ENCODE measurements at places on chromosomes 13 and 19.
A peak's percentile ranks its signal among the peaks of the same experiment; 100 is the strongest.

DNA sequence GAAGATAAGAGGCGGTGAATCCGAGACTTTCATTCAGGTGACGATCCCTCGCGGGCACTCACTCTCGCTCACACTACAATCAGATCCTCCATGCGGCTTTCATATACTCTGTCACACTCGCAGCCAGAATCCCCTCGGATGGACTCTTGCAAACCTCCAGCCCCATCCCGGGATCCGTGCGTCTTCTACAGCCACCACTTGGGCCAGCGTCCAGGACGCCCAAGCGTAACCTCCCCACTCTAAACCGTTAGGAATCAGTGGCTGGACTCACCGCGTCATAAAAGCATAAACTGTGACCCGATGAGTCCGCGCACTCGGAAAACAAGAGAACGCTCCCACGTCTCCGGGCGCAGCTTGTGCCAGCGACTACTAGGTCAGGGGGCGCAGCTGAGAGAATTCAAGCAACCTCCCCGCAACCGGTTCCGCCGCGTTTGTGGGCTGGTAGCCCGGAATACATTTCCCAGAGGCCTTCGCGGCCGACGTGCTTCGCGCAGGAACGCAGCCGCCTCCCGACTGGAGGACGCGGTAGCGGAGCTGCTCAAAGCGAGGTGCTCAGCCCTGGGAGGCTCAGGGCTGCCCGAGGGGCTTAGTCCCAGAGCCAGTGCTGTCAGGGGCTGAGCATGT lies 27.6 kb downstream of the ZNF607 start:
- DNase-seq, result peak; percentile 63

DNA sequence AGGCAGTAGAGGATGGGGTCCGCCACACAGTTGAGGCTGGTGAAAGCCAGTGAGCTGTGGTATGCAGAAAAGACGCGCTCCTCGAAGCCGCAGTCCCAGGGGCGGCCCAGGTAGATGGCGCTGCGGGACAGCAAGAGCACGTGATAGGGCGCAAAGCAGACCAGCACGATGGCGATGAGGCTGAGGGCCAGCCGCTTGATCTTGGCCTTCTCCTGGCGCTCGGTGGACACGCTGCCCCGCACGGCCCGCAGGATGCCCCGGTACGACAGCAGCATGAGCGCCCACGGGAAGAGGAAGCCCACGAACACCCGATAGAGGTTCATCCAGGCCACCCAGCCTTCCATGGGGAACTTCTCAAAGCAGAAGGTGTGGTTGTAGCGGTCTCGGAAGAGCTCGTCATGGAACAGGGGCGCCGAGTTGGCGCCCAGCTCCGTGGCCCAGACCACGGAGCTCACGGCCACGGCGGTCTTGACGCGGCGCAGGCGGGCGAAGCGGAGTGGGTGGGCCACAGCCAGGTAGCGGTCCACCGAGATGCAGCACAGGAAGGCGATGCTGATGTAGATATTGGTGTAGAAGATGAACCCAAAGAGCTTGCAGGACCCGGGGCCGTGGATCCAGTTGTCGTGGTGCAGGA lies 6.5 kb upstream of the OPA3 start:
- peak; percentile 77 for DNase-seq

DNA sequence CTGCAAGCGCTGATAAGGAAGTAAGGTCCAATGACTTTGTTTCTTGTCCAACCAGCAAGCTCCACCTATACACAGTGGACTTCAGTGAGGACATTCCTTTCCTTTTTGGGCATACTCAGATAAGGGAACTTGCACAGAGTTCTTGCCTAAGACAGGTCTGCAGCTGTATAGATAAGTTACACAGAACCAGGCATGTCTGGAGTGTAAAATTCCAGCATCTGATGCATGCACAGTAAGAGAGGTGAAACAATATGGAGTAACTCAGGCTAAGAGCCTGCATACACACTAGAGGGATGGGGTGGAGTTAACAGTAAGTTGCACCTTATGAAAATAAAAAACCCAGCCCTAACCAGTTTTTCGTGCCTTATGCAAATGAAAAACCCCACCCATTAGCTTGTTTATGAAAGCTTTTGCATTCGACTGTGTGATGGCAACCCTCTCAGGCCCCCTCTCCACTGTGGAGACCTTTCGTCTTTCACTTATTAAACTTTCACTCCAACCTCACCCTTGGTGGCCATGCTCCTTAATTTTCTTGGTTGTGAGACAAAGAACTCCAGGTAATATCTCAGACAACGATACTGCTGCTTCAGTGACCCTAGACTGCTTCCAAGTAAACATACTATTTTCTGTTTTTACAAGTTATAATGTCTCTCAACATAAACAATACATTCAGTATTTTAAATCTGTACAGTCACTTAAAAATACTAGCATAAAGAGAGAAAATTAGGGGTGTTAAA lies 2859.0 kb upstream of the PCDH20 start:
- DNase-seq, result no peak

- no peak for DNase-seq
These were observed 193.5 kb upstream of the NBEA start for GRCh38 chr13:34748596-34748995.

- no peak for DNase-seq
These were observed 6.9 kb upstream of the SBK3 start for GRCh38 chr19:55552206-55552605.

DNA sequence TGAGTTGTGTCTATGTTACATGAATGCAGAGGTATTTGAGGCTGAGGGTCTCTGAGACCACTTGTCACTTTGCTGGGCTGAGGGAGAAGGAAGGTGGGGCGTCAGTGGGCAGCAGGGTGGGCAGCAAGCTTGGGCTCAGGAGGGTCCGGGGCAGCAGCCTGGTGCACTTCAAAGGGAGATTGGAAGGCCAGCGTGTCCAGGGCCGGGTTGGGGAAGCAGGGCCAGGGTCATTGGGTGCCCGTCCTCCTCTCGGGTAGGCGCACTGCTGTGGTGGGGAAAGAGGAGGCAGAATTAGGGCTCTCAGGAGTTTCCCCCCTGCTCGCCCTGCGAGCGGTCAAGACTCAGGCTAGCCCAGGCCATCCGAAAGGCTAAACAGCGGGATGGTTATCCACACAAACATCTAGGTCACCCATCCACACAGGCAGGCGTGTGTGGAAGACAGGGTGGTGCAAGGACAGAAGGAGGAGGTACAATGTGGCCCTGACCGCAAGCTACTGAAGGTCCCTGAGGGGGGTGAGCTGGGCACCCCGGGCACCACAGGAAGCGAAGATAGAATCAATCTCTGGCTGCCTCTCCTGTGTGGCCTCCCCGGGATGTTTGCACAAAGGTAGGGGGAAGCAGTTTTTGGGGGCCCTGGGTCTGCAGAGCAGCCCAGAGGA lies 37.7 kb downstream of the MYO9B start:
- DNase-seq, result no peak

- peak; percentile 46 for DNase-seq
These were observed 8.8 kb upstream of the TNFSF9 start for GRCh38 chr19:6521718-6522646.

DNA sequence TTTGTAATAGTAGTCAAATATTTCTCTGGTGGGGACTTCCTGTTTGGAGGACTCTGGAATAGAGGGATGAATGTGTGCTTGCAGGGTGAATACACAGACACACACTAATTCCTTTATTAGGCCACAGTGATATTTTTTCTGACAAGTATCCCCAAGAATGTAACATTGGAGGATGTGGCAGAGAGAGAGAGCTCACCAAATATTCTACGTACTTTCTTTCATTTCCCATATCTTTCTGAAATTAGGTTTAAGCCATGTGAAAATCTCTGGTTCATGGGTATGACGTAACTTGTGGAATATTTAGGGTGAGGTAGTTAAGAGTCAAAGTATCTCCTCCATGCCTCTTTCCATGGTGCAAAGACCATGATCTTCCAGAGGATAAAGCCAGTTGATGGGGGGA lies 463.4 kb downstream of the DIAPH3 start:
- no peak for DNase-seq

DNA sequence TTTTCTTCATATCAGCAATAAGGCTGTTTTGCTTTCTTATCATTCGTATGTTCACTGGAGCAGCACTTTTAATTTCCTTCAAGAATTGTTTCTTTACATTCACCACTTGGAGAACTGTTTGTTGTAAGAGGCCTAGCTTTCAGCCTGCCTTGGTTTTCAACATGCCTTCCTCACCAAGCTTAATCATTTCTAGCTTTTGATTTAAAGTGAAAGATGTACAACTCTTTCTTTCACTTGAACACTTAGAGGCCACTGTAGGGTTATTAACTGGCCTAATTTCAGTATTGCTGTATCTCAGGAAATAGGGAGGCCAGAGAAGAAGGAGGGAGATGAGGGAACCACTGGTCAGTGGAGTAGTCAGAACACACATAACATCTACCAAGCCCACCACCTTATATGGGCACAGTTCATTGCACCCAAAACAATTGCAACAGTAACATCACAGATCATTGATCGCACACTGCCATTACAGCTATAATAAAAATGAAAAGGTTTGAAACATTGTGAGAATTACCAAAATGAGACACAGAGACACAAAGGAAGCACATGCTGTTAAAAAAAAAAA lies 181.4 kb upstream of the TUBA3C start:
- DNase-seq, result no peak

DNA sequence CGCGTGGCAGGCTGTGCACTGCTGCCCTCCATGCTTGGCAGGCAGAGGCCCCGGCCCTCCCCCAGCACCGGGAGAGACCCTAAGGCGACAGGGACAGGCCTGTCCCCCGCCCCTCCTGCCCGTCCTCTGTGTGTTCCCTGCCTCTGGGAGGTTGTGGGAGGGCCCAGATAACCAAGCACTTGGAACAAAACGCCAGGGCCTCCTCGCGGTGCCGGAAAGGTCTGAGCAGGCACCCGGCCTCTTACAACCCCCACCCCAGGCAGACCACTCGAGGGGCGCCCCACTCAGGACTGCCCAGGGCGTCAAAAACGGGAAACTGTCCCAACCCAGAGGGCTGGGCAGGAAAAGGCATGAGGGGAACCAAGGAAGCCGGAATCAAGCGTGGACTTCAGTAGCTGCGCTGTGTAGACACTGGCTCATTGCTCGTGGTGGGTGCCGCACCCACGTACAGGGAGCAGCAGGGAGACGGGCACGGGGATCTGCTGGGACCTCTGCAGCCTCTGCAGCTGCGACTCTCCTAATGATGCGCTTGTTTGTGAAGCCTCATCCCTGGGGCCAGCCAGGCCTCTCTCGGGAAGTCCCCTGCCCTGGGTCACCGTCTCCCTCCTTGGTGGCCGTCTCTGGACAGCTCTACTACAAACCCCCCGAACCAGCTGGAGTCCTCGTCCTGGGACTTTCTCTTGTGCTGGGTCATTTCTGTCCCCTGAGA lies 20.0 kb downstream of the GNA11 start:
- DNase-seq, result no peak

DNA sequence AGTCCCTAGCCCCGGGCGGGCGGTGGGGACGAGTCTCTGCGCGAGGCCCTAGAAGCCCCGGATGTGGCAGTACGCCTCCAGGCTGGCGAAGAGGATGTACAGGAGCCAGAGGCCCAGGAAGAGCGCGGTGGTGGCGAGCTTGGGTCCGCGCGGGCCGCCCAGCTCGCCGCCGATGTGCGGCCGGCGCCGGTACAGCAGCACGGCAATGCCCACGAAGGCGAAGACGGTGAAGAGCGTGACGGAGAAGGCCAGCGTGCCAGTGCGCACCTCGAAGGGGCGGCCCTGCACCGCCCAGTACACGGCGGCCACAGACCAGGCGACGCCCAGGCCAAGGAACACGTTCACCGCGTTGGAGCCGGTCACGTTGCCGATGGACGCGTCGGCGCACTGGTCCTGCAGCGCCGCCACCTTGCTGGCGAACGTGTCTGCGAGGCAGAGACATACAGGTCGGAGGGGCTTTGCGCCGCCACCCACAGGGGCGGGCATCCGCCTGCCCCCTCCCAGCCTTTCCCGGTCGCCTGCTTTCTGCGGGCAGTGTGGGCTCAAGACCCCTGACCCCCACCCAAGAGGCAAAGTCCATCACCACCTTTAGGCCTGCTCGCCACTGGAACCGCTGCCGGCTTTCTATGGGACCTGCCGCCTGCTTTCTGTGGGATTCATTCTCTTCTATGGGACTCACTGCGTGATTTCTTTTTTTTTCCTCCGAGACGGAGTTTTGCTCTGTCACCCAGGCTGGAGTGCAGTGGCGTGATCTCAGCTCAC lies 10.9 kb upstream of the MEIS3 start:
- DNase-seq, result peak; percentile 87

DNA sequence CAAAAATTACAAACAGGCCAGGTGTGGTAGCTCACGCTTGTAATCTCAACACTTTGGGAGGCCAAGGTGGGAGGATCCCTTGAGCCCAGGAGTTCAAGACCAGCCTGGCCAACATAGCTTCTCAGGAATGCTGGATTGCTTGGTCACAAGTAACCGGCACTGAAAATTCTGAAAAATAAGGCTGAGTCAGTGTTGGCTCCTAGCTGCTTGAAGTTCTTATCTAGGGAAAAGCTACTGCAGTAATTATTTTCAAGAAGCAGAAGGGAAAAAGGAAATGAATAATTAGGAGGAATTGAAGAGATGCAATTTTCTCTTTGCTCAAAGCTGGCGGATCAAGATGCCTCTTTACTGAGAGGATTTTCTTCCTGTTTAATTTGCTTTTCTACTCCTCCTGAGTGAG lies 75.0 kb upstream of the GTF3A start:
- no peak for DNase-seq

GRCh38 chr13:28479005-28479404 lies 15.9 kb downstream of the FLT1 start:
- no peak for DNase-seq

GRCh38 chr19:16406356-16406755 lies 65.4 kb downstream of the EPS15L1 start:
- no peak for DNase-seq

DNA sequence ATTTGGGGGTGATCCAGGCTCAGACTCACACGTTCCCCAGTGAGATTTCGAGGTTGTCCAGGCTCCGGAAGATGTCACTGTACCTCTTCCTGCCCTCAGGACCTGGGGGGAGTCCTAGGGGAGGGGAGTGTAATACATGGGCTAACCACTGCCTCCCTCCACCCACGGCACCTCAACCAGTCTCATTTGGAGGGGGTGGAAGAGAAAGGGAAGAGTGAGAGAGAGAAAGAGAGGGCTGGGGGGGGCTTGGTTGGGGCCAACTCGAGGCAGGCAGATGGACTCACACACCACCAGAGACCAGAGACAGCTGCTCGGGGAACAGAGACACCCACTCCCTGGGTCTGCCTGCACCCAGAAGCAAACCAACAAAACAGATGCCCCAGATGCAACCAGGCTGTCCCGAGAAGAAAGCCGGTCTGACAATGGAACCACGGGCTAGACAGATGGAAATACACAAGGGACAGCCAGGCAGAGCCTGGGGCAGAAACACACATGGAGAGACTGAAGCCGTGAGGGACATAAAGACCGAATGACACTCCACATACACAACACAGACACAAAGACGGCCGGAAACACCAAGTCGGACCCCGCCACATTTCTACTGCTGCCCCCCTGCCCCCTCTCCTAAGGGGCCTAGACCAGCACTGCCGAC lies 825 bp downstream of the GMIP start:
- no peak for DNase-seq

DNA sequence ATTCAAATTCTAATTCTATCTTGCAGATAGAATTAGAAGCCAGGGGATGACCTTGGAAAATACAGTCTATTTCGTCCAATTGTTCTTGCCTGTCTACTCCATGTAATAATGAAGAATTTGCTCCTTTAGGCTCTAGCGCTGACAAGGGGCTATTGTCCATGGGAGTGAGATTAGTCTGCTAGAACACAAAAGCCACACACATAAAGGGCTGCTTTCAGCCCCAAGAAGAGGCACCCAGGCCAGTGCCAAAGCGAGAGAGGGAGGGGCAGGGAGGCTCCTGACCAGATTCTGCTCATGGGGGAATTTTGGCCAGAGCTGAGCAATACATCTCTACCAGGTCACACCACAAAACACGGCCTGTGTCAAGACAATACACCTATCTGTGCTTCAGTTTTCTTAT lies 1306.9 kb downstream of the UQCRFS1 start:
- DNase-seq, result no peak

GRCh38 chr13:58598241-58598640 lies 966.7 kb downstream of the PCDH17 start:
- no peak for DNase-seq

GRCh38 chr13:26482451-26483197 lies 74.9 kb upstream of the WASF3 start:
- DNase-seq, result peak; percentile 80

Measured in stomach (tissue), 19 donors.